ENCODE measurements at places on chromosomes 6 and 20.
A peak's percentile ranks its signal among the peaks of the same experiment; 100 is the strongest.

DNA sequence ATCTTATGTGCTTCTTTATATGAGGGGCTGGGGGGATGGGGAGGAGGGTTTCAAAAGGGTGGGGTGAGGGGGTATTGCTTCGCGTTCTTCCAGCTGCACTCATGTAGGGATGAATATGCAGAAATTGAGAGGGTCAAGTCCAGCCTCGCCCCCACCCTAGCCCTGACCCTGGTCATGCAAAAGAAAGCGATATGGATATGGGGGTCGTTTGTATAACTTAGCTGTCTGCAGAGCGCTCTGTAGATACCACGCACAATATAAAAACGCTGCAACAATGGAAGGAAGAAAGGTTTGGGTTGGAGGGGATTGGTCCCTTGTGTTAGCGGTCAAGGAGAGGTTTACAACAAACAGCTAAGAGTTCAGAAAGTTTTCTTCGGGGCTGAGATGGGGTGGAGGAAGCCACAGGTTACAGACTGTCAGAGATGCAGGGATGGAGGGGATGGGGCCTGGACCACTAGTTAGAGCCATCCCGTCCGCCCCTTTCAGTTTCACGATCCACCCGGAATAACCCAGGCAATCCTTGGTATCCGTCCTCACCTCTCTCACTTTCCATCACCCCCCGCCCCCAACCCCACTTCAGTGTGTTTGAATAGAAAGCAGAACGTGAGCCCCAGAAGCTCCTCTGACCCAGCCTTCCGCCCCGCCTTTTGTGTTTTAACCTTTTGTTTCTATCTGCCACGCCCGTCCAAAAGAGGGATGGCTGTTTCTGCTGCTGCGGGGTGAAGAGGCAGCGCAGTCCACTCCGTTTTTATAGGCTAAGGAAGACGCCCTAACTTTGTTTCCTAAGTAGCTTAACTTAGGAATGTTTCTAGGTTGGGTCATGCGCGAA lies 73.5 kb downstream of the SOX4 start:
- no peak for DNase-seq

DNA sequence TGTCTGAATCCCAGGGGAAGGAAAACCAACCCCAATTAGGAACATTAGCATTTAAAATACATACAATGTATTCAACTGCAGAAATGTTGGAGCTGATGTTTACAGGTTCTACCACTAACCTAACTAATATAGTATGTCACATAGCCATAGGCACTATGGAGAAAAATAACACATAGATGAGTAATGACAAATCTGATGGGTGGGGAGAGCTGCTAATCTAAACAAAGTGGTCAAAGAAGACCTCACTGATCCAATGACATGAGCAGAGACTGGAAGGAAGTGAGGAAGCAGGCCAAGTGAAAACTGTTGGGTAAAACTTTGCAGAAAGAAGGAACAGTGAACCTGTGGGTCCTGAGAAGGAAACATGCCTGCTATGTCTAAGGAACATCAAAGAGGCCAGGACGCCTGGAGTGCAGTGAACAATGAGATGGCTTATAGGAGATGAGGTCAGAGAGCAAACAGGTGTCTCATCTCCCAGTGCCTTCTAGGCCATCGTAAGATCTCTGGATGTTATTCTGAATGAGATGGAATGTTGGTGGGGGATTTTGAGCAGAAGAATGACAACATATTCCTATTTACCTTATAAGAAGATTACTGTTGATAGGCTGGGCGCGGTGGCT lies 135.7 kb downstream of the ALDH8A1 start:
- no peak for DNase-seq

DNA sequence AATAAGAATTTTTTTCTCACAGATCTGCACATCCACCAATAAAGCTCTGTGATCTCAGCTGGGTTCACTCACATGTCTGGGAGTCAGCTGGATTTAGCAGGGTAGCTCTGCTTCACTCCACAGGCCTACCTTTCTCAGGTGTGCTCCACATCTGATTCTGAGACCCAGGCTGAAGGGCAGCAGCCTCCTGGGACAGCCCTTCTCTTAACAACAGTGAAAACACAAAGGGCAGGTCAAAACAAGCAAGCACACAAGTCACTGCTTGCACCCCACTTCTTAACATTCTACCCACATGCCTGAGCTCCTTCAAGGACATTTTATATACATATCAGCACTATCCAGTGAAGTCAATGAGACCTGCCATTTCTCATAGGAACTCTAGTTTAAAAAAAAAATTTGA lies 96.0 kb upstream of the MAP3K4 start:
- no peak for DNase-seq

- DNase-seq = no peak
Measured at GRCh38 chr6:151034825-151035781, 169.6 kb downstream of the MTHFD1L start.

- peak; percentile 85 for DNase-seq
Measured at GRCh38 chr6:101779051-101779844, 385.7 kb downstream of the GRIK2 start.

DNA sequence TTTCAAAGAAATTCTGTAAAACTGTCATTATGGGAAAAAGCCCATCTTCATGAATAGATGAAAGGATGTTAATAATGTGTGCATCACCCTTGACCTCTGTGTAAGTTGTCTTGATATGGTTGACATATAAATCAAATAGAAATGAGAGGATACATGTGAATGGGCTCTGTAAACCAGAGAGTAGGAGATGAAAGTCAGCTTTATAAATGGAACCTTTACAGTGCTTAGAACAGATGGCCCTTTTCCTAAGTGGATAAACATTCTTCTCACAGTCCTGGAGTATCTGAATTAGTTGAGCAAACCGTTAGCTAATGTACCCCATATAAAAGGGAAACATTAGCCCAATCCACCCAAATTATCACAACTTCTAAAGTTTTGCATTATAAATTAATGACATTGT lies 57.5 kb downstream of the MYLK4 start:
- no peak for DNase-seq

- no peak for DNase-seq
Measured at GRCh38 chr6:52983159-52983848, 11.8 kb downstream of the GSTA4 start.

DNA sequence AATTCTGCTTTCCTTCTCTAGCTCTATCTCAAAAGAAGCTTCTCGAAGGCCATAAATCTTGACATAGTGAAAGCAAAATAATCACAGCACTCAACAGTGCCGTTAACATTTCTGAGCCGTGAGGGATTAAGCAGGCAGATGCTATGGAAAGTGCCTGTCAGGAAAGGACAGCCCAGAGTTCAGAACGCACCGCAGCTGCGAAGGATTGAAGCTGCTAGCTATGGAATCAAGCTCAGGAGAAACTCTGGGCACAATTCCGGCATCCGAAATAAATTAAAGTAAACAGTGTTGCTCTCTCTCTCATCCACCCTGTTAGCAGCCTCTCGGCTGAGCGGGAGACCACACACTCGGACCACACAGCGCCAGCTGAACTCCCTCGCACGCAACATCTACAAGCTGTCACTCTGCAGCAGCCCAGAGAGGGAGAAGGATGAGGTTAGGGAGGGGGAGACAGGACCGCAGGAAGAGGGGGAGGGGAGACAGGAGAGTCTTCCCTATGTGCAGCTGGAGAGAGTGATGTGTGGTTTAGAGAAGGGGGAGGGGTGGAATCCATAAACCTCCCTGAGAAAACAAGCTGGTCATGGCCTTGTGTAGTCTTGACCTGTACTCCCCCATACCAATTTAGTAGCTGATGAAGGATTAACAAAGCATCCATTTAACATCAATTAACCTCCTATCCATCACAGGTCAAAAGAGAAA lies 9.0 kb downstream of the EXOC2 start:
- no peak for DNase-seq

DNA sequence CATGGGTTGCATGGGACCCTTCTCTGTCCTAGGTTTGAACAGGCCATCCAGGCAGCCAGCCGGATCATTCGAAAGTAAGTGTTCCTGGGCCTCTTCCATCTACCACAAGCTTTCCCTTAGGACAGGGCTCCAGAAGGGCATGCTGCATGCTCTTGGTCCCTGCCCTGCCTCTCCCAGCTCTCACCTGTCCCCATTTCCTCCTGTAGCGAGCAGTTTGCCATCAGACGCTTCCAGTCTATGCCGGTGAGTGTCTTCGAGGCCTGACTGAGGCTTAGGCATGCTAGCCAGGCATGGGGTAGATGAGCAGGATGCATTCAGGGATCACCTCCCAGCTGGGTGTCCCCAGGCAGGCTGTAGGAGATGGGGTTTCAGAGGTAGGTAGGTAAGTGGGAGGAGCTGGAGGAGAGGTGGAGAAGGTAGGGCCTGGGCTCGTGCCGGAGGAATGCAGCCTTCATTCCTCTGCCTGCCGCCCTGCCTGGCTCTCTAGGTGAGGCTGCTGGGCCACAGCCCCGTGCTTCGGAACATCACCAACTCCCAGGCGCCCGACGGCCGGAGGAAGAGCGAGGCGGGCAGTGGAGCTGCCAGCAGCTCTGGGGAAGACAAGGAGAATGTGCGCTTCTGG lies 4.3 kb downstream of the CDC25B start:
- DNase-seq = no peak

DNA sequence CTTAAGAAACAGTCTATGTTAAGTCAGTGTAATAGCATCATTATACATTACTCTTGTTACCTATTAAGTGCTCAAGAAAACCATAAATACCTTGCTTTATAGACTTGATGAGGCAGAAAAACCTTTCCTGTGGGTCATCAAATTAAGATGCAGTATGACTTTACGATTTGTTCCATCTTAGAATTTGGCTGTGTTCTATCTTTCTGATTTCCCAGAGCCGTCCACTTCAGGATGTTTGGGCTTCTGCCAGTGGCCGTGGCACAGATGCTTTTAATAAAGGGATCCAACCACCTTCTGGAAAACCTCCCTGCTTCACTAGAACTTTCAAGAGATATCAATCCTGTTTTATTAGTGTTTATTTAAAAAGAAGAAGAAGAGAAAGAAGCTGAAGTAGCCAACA lies 71.2 kb downstream of the PDE7B start:
- DNase-seq = no peak

DNA sequence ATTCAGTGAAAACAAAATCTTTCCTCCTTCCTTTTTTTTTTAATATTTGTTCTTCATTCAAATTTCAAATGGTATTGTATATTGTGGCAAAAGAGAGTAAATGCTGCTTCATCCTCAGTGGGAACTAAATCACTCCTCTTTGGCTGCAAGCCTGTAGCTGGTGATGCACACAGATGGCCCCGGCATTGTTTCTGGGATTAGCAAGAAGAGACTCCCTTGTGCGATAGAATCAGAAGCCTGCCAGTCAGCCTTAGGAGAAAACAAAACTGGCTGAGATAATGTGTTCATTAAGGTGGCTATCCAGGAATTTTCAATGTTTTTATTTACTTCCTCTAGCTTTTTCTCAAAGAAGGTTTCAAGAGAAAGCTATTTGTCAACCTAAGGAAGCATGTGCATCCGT lies 20.7 kb upstream of the ELOVL2 start:
- no peak for DNase-seq

DNA sequence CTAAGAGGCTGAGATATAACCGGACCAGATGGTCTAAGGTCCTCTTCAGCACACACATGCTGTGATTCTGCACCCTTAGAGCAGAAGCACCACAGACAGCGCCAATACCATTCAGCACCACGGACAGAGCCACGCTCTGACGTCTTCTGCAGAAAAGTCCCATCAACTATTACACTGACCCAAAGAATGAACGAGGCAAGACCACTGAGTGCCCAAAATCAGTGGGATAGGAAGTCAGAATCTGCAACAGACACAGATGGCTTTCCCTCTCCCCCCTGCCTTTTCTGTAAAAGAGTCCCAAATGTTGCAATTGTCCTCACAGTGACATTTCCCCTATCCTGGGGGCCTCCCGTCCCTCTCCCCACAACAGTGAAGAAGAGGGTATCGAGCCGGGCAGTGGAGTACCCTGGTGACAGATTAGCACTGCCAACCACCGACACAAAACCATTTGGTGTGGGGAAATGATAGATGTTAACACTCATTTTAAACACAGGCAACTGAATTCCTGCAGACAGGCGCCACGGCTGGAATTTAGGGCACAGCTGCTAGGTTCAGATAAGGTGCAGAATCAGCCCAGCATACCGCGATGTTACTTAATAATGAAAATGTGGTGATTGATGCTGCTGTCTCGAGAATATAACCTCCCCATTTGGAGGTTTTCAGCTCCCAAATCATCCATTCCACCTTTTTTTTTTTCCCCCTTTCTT lies 66.6 kb upstream of the CTNNBL1 start:
- peak; percentile 73 for DNase-seq

GRCh38 chr20:3900187-3900604 lies 11.0 kb downstream of the PANK2 start:
- DNase-seq = no peak

DNA sequence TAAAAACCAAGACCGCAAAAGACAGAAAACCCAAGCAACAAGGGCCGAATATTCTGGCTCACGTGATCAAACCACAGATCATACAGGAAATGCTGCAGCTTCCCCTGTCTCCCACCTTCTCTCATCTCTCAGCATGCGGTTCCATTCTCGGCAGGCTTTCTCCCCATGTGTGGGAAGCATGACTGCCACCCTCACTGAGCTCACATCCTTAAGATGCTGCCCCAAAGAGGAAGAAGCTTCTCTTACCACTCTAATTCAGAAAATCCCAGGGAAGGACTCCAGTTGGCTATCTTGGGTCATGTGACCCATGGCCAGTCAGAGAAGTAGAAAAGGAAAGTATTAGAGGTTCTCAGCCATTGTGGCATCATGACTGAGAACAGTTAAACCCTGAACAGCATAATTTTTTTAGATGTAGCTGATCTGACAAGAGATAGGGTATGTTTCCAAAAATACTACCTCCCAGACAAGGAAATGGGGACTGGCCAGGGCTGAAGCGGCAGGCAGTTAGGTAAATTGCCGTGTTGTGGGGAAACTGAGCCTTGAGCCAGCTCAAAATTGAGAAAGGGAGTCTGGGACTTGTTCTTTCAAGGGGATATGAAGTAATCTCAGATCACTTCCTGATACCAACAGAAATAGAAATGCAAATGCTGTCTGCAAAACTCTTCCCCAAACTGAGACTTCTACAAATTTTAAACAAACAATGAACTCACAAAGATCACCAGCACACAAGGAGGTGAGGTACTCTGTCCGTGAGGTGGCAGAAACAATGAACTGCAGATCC lies 37.1 kb upstream of the GRM4 start:
- no peak for DNase-seq

DNA sequence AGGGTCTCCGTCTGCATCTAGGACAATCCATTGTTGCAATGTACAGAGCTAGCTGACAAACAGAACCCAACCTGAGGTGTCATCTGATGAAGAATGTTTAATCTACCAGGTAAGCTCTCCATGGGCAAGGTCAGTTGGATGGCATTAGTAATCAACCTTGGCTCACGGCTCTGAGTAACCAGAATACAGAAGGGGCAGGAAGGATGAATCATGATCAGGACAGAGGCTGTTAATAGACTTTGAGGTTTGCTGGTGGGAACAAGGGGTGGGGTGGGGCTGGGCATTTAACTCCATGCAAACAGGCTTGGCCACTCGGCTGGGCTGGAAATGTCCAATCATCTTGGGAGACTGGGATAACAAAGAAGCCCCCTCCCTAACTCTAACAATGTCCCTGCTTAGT lies 77.1 kb upstream of the MRPS10 start:
- DNase-seq = peak; percentile 52

GRCh38 chr6:111942561-111942960 lies 69.3 kb upstream of the FYN start:
- DNase-seq = no peak

- no peak for DNase-seq
Measured at GRCh38 chr6:110353457-110354001, 4.6 kb downstream of the METTL24 start.
